Stimulated activated CD8-positive, alpha-beta memory T cell treated with anti-CD3 and anti-CD28 coated beads, Interleukin-2, amount 100 ng/mL, for 1 hour (primary cell): ENCODE measurements at places on chromosomes 7 and 10.

GRCh38 chr10:120011359-120012130 is 119.0 kb downstream of the SEC23IP start:
- no peak for DNase-seq

- DNase-seq, result no peak
Observed at GRCh38 chr10:76982671-76983070, 654.9 kb downstream of the KCNMA1 start.

DNA sequence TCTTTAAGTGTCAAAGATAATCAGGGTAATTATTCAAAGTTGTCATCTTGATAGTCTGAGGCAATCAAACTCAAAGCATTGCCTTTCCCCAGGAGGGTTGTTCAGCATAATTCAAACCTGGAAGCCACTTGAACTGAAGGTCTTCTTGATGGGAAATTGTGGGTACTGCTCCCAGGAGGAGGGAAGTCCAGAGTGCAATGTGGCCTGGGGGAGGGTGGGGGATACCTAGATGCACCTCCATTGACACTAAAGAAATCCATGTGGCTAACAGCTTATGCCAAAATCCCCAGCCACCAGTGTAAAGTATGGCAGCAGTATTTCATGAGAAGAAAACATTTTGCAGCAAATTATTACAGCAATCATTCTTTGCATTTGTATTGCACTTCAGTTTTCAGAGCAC is 114.9 kb downstream of the STRA8 start:
- DNase-seq, result no peak

DNA sequence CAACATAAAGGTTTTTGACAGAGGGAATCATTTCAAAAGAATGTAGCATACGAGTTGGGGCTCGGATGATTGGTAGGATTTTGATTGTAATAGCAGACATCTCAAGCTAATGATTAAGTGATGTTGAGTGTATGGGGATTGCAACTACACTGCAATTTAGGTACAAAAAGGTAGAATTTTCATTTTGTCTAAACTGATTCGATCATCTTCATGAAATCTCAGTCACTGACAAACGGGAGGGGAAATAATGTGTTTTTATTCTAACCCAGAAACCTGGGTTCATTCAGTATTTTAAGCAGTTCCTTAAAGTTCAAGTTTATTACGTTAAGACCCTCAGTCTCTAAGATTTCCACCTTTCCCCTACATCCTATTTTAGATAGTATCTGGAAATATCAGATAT is 3.9 kb upstream of the PHYHIPL start:
- DNase-seq, result no peak

- DNase-seq, result no peak
Observed at GRCh38 chr10:89644967-89645741, at the start of gene PANK1. Gene PANK1, minus strand, starts transcription at chr10:89645242. Its CDS starts 351 bp downstream, at chr10:89644891.

DNA sequence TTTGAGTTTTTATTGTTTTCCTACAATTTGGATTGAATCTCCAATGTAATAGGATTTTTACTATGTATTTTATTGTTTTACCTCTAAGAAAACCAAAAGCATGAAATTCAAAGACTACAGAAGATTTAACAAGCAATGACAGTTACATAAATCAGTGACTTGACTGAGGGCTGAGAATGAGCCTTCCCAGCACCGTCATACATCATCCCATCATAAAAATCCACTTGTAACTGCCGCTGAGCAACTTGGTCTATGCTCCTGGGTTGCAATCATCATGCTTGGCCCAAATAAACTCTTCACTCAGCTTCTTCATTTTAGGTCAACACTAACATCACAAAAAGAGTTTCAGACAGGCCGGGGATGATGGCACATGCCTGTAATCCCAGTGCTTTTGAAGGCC is 13.5 kb downstream of the LARP4B start:
- no peak for DNase-seq

- no peak for DNase-seq
Observed at GRCh38 chr7:50653981-50654425, 88.8 kb upstream of the DDC start.

GRCh38 chr10:86349940-86350630 is 16.5 kb downstream of the GRID1 start:
- no peak for DNase-seq

DNA sequence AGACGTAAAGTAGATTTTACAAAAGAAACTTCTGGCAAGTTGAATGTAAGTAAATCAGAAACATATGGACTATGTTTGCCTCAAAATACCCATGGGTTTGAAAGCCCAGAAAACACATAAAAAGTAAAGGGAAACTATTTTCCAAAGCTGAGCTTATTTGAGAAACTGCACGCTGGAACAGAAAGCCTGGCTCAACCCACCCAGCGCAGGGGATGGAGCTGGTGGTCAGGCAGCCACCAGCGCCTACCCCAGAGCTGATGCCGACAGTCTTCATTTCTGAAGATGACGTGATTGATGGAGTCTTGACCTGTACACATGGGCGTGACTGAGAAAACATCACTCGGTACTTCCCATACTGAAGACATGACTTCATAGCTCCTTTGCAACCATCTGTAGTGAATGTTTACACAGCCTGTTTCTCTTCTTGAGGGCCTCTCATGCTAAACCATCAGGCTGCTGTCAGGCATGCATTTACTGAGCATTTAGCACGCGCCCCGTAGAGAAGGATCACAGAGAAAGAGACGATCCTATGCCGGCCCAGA is 232.6 kb upstream of the AUTS2 start:
- no peak for DNase-seq

DNA sequence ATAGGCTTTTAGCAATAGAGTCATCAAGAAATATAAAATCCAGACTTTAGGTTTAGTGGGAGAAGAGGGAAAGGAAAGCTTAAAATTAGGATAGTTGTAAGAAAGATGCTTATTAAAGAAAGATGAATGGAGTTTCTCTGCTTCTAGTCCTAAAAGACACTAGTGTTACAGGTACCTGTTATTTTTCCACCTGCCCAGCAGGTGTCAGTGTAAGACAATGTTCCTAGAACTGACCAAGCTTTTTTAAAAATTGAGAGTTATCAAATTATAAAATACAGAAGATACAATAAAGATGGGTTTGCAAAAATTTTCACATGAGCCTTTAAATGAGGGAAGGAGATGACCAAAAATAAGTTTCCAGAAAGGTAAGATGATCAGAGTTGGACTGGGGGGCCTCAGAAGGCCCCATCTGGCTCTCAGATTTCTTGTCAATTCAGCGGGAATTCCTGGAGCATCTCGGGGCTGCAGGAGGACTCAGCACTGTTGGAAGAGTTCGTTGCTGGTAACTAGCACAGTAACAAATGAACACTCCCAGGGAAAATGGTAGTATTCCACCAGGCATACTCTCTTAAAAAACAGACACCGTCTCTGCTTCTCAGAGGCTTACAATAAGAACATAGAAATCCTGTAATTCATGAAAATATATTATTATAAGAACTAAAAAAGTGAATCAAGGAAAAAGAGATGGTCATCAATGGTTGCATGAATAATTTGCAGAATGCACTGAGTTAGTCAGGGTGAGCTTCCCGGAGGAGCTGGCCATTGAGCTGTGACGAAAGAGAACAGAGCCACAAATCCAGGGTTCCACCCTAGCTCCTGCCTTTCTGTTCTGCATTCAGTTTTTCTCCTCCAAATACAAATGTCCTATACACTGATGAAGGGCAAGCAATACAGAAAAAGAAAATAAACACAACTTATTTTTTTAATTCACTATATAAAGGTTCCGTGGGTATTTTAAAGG is 71.8 kb upstream of the PIK3CG start:
- no peak for DNase-seq

- no peak for DNase-seq
Observed at GRCh38 chr10:70052462-70053217, at the start of gene MACROH2A2. Gene MACROH2A2, plus strand, starts transcription at chr10:70052846. Its CDS starts 22,813 bp downstream, at chr10:70075659.

DNA sequence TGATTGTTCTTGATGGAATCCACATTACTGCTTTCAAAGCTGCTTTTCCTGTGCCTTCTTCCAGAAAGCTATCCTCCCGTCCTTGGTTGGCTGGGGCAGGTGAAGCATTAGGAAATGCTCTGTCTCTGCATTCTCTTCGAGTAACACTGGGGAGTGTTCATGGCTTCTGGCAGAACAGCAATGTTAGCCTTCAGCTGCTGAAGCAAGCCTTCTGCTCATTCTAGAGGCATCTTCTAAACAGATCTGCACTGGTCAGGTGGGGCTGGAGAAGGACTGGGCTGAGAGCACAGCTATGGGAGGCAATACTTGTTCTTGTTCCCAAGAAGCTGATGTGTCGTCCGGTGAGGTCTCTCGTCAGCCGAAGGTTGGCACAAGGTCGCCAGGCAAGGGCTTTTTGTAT is 80.6 kb downstream of the MGMT start:
- no peak for DNase-seq

GRCh38 chr10:72124381-72124780 is 36.0 kb upstream of the SPOCK2 start:
- DNase-seq, result no peak

DNA sequence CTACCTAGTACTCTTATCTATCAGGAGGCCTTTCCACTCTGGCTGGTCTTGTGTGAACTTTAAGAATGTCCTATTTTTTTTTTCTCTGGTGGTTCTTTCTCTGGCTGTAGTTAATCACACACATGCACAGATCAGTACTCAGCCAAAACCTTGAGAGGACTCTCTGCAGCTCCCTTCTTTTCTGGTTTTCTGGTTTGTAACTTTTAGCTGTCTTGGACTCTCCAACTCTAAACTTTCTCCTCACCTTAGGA is 54.9 kb upstream of the HELLS start:
- DNase-seq, result no peak

DNA sequence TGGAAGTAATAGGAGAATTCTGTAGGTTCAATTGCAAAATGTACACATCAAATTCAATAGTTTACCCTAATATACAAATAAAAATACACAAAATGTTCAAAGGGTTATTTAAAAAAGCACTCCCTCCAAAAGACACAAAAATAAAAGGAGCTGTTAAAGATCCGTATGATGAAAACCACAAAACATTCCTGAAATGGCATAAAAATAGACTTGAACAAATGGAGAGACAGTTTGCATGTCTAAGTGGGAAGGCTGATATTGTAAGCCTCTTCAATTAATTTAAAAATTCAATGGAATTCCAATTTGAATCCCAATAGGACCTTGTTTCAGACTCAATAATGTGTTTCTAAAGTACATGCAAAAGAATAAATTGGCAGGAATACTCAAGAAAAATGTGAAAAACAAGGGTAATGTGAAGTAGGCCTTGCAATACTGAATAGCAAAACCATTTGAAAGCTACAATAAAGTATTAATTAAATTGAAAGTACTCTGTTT is 38.0 kb upstream of the INSYN2A start:
- no peak for DNase-seq

DNA sequence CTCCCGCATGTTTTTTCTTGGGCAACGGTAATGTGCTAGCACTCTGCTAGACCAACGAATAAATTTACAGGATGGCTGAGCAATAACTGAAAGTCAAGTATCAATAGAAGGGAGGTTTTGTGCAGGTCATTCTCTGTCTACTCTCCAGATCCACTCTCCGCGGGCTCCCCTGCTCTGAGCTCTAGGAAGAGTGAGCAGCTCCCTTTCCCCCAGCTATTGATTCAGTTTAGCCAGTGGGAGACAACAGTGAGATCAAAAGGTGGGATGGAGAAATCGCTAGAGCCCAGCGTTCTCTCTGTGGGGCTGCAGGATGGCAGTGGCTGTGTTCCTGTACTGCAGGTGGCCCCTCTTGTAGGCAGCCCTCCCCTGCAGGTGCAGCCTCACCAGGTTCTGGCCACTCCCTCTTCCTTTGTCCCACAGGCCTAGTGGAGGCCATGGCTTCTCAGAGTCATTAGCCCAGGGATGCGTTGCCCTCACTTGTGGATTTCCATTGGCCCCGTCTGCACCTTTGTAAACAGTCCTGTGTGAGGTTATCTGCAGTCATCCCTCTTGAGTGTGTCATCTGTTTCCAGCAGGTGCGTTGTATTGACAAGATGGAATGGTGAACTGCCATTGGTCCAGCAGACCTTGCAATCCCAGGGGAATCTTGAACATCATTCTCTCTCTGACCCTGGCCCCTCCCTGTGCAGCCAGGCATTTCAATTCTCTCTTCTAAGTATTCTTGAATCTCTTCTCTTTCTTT is 11.1 kb downstream of the MSRB2 start:
- no peak for DNase-seq

- DNase-seq, result no peak
Observed at GRCh38 chr7:139798221-139798620, 20.4 kb upstream of the HIPK2 start.

DNA sequence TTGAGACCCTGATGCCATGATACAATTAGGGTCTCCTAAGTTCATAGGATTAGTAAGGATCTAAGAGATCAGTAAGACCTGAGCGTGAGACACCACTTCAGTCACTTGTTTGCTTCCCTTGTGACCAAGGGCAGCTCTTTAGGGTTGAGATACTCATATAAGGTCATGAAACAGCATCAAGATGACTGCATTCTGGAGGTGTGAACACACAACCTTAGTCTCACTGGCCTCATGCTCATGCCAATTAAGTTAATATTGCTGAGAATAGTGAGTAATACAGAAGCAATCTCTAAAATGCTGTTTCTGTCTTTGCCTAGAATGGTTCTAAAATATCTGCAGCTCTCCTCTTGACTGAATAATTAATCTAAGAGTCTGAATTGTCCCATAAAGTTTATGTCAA is 39.6 kb upstream of the KLHL7 start:
- DNase-seq, result no peak

- DNase-seq, result no peak
Observed at GRCh38 chr10:26556748-26557640, 118.9 kb downstream of the APBB1IP start.
